CD8-positive, alpha-beta memory T cell (primary cell): ENCODE measurements at places on chromosomes 3 and 15. TPM values are rescaled to one million over a fixed set of nuclear protein-coding genes. Genes with fewer than 3 reads are reported as not detected.

HTR3D gene
- not detected for total RNA-seq

LTK gene
- total RNA-seq, result 0.31 TPM

NLGN1 gene
- not detected for total RNA-seq

GOLGA8B gene
- total RNA-seq, result 132 TPM
